PC-9 (cell line): ENCODE measurements at places on chromosomes 13 and 19.

DNA sequence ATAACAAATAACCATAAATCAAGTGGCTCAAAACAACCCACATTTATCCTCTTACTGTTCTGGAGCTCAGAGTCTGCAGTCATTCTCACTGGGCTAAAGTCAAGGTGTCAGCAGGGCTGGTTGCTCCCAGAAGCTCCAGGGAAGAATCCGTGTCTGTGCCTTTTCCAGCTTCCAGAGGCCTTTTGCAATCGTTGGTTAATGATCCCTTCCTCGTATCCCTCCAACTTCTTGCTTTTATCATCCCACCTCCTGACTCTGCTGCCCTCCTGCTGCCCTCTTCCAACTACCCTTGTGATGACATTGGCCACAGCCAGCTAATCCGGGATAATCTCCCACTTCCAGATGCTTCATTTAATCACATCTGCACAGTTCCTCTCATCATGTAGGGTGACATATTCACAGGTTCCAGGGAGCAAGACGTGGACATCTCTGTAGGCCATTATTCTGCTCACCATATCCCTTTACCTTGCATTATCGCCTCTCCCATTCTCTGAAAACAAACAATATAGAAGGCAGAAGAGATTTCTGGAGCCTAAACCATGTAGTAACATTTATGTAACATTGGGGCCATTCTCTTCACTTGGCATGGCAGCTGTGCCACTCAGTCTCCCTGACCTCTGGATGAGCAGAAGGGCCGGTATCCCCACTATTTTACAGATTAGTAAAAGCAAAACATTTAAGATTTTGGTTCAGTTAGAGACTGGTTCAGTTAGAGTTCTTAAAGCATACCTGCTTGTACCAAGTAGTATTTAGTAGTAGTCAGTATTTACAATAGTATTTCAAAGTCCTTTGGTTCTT, 53.5 kb downstream of the RFC3 start:
- no peak for DNase-seq

GRCh38 chr13:83853771-83854170, 28.5 kb downstream of the SLITRK1 start:
- DNase-seq: no peak

GRCh38 chr19:10760273-10760944, 42.5 kb downstream of the DNM2 start:
- DNase-seq: peak; percentile 82

GRCh38 chr19:52351512-52351911, 15.5 kb downstream of the ZNF610 start:
- DNase-seq: peak; percentile 6

DNA sequence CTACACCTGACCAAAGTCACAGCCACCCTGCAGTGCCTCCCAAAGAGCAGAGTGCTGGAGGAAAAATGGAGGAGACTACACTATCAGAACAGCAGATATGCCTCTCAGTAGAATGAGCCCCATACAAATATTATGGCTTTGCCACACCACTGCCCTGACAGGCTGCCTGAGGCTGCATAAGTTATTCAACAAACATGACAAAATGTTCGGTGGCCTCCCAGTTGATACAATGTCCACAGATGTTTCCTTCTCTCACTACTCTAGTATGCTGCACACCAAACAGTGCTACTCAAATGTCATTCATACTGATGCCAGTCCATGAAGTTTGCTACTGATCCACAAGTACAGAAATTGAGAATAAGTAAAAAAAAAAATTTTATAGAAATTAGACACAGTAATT, 41.0 kb downstream of the N4BP2L2 start:
- no peak for DNase-seq

DNA sequence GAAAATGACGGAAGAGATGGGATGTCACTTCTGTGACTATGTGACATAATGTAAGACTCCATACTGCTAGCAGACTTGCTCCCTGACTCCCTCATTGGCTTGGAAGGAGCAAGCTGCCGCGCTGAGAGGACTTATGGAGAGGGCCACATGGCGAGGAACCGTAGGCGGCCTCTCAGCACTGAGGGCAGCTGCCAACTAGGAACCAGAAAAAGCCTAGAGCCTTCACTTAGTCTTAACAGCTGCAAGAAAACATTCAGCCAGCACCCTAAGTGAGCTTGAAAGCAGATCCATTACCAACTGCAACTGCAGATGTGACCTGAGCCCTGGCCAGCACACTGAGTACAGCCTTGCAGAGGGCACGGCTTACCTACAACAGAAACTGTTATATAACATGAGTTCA, 33.9 kb downstream of the USP12 start:
- no peak for DNase-seq

DNA sequence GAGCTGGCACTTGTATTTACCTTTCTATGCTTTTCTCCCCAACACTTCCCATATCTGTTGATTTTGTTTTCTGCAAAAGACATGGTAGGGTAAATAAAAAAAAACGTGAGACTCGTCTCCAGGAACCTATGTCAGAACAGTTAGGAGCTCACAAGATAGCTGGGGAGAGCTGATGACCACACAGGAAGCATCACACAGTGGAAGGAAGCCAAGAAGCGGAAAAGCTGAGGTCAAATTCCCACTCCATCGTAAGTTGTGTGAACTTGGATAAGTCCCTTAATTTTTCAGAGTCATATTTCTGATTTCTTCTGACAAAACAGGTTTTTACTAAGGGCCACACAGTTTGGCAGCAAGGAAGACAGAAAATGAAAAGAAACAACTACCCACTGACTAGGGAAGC, 199.6 kb downstream of the KLF5 start:
- DNase-seq: no peak

GRCh38 chr13:25727250-25727649, 324.6 kb downstream of the SHISA2 start:
- DNase-seq: no peak

GRCh38 chr19:13689085-13689484, 75.2 kb upstream of the MRI1 start:
- no peak for DNase-seq

DNA sequence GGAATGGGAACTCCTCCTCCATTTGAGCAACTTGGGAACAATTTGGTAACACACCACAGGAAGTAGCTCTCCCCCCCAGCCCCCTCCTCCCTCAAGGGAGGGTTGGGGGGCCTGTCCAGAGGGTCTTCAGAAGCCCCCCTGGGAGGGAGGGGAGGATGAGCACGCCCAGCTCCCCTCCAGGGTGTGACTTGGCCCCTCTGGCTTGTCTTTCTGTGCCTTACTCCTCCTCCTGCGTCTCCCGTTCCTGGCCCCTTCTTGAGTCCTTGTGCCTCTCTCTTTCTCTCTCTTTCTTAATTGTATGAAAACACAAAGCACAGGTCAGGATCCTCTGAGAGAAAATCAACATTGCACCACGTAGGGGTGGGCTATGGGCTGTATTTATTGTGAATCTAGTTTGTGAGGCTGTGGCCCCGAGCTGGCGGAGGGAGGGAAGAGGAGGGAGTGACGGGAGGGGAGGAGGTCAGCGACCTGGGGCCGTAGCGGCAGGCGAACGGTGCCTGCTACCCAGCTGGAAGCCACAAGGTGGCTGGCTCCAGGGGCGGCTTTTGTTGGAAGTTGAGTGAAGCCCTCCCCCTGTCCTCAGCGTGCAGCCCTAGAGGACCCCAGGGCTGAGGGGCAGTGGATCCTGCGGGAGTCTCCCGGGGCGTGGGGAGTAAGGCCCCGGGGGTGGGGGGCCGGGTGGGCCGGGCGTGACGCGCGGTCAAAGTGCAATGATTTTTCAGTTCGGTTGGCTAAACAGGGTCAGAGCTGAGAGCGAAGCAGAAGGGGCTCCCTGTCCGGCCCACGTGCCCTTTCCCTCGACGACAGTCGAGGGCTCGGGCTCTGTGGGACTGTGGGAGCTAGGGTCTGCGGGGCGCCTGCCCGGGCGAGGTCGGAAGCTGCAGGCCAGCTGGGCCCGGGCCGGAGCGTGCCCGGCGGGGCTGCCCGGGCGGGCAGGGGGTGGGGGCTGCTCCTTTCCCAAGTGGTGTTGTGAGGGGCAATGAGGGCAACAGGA, 6.4 kb downstream of the LYL1 start:
- no peak for DNase-seq

GRCh38 chr13:42681326-42682100, 99.9 kb upstream of the FAM216B start:
- DNase-seq: no peak

- DNase-seq: no peak
Measured at GRCh38 chr13:114319441-114319913, 5.2 kb downstream of the CHAMP1 start.

DNA sequence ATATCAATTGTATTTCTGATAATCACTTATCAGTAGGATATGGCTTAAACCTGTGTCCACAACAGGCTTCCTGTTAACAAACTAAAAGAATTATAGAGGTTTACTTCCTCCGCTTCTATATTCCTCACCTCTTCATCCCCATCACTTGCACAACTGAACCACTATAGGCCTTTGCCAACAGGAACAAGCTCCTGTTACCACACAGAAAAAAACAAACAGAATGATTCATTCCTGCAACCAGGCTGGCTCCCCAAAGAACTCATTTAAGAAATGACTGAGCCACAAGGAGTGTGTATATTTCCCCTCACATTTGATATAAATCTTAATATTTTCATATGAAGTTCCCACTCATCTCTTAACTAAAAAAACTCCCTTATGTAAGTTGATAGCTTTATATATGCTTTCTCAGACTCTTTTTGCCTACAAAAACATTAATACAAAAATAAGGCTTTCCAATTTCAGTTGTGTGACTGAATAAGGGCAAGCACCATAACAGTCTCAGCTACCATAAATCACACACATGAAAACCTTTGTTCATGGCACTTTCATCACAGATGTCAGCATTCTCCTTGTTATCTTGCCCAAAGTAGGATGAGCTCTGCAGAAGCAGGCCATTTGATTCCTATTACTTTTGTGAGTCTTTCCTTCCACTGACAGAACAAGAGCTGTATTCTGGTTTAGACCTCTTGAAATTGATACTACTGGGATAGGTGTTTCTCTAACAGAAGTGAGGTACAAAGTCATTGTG, 366.8 kb downstream of the SLITRK1 start:
- no peak for DNase-seq

DNA sequence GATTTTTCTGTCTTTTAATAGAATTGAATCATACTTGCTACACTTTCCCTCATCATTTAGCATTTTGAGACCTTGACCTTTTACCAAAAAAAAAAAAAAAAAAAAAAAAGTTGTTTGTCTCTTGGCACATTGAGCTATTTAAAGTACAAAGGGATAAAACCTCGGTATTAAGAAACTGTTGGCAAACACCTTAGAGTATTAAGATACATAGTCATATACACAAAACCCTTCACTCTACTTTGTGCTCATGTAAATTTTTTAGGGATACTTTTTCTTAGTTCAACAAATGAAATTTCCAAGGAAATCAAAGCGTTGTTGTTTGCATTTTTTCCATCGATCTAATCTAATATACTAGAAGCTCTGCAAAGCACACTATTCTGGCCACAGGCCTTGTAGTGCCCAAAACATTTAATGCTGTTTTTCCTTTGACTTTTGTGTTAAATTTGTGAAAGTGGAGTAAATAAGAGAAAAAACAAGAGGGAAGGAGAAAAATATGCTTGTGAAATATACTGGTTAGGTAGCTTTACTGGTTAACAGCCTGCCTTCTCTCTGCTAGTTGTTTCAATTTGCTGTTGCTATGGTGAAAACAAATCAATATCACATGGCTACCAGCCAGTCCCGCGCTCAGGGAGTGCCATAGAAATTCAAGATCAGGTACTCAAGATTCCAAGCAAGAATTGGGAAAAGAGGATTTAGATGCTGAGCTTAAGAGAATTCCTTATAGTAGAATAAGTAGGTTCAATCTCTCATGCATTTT, 2.6 kb downstream of the MBNL2 start:
- DNase-seq: peak; percentile 53

DNA sequence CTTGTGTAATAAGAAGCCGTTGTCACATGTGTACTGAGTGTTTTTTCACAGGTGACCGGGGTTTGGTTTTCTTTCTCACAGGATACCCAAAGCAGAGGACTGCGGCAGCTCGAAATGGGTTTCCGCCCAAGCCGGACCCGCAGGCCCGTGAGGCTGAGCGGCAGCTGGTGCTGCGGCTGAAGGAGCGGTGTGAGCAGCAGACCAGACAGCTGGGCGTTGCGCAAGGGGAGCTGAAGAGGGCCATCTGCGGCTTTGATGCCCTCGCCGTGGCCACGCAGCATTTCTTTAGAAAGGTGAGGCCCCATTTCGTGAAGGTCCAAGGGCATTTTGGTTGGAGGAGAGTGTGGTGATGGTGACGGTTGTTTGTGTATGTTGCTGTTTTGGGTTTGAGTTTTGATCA, 236.3 kb downstream of the SLC7A1 start:
- DNase-seq: no peak

DNA sequence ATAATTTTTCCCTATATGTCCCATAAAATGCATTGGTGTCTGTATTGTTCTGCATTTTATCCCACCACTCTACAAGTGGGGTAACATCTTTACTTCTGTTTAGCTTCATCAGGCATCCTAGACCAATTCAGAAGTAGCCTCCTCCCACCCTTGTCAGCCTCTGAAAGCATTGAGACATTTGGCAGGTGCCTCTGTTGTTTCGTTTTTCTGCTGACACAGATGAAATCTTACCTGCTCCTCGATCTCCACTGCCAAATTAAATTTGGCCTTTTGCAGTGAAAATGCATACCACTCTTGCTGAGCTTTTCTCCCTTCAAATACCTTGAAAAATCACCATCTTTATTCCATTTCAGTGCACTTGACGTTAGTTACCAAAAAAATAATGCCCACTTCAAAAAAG, 83.5 kb upstream of the STARD13 start:
- no peak for DNase-seq

DNA sequence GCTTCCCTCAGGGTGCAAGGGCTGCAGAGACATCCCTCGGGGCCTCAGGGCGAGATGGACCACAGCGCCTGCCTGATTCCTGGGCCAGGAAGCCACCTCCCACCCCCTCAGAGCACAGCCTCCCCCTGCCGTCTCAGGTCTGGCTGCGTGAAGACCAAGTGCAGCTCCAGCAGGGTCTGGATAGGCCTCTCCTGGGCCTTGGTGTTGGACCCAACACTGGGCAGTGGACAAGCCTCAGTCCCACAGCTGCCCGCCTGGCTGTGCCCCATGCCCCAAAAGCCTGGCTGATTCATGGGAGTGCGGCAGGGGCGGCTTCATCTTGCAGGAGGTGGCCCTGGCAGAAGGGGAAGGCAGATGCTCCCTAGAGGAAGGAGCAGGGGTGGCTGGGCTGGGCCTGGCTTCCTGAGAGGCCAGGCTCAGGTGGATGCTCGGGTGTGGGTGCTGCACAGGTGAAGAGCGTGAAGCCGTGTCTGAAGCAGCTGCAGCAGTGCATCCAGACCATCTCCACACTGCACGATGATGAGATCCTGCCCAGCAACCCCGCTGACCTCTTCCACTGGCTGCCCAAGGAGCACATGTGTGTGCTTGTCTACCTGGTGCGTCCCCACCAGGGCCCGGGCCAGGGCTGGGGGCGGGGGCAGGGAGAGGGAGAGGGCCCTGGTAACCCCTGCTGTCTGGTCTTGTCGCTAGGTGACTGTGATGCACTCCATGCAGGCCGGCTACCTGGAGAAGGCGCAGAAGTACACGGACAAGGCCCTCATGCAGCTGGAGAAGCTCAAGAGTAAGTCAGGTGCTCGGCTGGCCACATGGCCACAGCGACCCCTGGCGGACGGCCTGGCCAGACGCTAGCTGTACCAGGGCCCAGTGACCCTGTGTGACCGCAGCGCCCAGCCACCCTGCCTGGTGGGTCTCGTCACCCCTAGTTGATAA, 21.7 kb downstream of the MAU2 start:
- peak; percentile 51 for DNase-seq
